ENCODE measurements at places on chromosomes 11 and 22.

DNA sequence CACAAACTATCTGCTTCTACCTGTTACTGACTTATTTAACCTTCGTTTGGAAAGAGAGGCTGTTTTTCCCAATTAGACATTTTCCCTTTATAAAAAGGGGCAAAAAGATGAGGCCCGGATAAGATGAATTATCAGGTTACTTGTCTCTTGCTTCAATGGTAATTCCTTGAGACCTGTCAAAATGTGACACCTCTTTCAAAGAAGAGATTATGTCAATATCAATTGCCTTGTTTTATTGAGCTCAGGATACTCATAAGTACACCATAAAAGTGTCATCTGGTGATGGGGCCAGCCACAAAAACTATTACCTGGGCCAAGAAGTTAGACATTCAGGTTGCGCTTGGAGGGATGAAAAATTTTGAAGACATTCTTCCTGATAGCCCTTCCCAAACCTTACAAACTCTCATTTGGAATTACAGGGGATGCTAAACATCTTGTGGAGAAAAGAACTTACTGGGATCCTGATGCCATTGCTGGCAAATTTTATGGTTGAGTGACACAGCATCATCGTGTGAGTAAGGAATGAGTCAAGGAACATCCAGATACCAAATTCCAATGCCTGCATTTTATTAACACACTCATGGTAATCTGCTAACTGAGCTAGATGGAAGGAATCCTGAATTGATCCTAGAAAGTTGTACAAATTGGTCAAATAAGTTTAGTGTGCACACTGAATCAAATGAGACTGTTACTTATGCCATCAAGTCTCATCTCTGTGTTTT, 1071.2 kb downstream of the LRRC4C start:
- DNase-seq, result no peak

- DNase-seq, result no peak
Observed at GRCh38 chr11:104328512-104328907, 164.6 kb upstream of the PDGFD start.

DNA sequence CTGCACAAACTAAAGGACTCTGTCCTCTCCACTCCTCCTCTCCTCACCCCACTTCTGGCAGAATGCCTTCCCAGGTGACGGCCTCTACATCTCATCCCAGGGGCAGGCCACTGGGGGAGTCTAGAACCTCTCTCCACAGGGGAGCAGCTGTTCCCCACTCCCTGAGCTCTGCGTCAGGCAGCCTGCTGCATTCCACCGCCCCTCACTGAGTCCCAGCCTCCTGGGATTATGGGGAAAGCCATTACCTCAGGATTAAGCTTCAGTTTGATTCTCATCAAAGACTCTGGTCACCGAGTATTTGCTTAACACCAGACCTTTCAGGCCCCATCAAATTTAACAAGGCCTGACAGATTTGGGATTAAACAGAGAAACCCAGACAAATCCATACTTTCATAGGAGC, 405.9 kb downstream of the NXPE2 start:
- no peak for DNase-seq

DNA sequence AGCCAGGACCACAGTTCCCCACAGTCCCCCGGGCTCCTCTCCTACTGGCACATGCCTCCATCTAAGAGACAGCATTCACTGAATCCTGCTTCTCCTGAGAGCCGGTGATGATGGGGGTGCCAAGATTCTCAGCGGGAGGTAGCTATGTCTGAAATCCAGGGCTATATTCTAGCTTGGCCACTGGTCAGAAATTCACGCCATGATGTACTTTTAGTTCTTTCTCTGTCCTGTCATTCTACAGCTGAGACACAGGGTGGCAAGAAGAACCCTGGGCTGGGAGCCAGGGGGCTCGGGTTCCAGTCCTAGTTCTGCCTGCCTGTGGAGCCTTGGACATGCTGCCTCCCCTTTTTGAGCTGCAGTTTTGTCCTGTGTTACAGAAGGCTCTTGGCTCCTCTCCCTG, 59.2 kb upstream of the PHOX2A start:
- no peak for DNase-seq

GRCh38 chr11:132343445-132344175, 973.2 kb downstream of the NTM start:
- no peak for DNase-seq

DNA sequence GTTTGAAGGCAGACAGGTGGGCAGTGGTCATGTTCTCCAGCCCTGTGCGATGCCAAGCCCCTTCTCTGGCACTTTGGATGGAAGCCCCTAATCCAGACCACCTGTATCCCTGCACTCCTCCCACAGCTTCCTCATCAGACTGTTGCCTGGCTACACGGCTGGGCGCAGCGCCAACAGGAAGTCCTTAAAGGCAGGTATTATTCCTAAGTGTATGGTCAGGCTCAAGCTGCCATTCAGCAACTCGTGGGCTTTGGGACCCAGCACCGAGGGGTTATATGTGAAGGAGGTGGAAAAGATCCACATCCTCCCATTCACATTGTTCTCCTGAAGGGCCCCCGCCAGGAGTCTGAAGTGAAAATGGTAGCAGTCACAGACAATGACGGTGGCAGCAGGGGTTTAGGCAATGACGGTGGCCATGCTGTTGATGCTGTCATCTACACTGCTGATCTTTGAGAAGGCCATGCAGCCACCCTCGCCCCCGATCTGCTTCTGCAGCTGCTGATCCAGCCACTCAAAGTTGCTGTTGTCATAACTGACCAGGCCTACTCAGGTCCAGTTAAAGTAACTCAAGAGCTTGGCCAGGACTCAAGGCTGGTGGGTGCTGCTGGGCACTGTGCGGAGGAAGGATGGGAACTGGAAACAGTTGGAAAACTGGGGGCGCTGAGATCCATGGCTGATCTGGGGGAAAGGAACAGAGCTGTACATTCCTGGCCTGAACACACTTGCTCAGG, 27.7 kb downstream of the OR6Q1 start:
- DNase-seq, result no peak

DNA sequence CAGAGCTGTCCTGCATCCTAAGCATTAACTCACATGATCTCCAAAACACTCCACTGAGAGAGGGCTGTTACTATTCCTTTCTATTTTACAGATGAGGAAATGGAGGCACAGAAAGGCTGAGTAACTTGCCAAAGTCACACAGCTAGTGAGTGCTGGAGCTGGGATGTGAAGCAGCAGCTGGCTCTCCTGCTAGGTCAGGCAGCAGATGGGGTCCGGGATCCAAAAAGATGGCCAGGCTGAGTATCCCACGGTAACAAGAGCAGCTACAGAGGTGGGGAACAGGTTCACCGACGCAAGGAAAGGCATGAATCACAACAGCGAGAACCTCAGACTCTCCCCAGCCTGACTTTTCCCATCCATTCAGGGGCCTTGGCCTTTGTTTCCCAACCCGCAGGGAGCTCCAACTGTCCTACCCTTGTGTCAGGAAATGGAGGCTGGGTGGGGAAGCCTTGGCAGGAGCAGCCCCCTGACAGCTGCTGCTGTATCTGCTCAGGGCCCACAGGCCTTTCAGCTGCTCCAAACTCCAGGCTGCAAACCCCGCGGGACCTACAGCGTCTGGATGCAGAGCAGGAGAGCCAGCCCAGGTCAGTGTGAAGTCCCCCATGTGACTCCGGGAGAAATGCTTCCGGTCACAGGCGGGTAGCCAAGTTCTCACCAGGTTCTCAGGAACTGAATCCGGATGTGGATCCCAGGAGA, 29.5 kb downstream of the DKK3 start:
- no peak for DNase-seq

- no peak for DNase-seq
Observed at GRCh38 chr11:76763573-76764346, 19.4 kb upstream of the TSKU start.

DNA sequence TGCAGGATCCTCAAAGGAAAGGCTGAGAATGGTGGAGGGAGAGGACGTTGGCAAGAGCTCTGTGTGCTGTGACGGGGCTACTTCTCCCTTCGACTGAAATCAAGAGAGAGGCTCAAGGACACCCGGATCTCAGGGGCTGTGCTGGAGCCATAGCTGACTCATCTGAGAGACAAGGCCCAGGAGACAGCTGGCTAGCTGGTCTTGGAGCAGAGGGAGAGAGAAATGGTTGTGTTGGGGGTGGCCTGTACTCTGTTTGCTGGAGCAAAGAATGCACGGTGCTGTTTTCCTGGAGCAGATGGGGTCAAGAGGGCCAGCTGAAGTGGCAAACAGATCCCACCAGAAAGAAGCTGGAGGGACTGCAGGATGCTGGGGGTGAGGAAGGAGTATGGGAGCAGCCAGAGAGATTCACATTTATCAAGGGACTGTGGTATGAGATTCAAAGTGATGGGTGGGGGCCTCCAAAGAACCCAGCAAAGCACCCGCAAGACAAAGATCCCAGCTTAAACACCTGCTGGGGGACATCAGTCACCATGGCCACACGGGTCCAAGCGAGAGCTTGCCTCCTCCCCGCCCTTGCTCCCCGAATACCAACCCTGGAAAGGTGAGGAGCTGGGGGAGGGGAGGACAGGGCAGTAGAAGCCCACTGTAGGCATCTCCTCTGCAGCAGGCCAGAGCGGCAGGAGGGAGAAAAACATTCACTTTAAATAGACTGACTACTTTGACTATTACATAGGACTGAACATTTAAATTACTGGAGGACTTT, 40.8 kb downstream of the MAP6 start:
- no peak for DNase-seq

DNA sequence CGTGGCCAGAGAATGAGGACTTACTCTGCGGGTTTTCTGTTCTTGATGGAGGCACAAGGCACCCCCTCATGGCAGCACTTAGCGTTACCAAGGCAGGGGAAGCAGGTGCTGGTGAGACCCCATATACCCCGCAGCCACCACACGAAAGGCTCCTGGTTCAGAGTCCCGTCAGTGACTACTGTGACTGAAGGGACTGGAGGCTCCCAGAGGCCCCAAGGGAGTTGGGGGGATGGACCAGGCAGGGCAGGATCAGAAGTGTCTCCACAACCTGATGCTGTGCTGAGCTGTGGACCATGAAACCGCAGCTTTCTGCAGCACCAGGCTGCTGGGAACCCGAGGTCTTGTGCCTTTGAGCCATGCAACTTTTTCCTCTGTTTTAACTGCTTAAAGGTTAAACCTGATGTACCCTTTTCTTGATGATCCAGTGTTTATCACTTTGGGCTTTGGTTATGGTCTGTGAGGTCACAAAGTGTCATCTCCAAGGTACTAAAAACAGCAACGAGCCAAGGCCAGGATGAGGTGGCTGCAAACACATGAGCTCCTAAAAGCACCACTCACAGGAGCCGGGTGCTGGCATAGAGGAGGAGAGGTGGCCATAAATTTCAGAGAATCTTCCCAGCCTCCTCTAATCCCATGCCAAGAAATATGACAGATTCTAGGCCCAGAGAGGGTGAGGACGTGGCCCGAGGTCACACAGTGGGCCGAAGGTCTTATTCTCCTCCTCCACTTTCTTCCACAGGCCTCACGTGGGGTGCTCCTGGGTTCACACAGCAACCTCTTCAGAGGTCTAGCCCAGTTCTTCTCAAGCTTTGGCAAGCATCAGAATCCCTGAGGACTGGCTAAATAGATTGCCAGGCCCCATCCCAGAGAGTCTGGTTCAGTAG, 4.2 kb upstream of the LRRC32 start:
- no peak for DNase-seq

GRCh38 chr11:109799604-109800003, 293.6 kb upstream of the ZC3H12C start:
- DNase-seq, result no peak

GRCh38 chr11:23502389-23502788, 642.1 kb upstream of the CCDC179 start:
- no peak for DNase-seq

- DNase-seq, result no peak
Observed at GRCh38 chr11:45104790-45105084, 41.7 kb upstream of the PRDM11 start.

GRCh38 chr22:17785185-17786184, 11.2 kb upstream of the BID start:
- DNase-seq, result peak; percentile 75

DNA sequence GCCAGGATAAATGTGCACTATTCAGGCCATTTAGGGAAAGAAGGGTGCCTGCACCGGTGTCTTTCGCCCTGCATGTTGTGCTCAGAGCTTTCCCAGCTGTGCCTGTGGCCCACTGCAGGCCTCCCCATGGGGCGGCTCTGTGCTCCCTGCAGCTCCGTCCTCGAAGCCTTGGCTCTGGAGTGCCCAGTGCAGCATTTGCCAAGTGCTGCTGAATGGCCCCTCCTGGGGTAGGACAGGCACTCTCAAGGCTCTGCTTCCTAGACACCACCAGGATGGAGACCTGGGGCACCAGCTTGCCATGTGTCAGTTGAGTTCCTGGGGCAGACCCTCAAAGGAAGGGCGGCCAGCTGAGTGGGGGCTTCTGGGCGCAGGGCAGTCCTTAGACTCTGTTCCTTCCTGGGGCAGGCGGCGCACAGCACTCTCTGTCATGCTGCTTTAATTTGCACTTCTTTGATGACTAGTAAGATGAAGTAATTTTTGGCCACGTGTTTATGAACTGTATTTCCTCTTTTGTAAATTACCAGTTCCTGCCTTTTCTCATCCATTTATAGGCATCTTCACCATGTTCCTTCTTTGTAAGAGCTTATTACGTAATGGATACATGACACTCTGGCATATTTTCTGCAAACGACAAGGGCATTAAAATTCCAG, 32.1 kb upstream of the GNB1L start:
- DNase-seq, result peak; percentile 59

GRCh38 chr11:57978686-57979531, 44.8 kb upstream of the OR9Q1 start:
- DNase-seq, result no peak

- no peak for DNase-seq
Observed at GRCh38 chr11:2573240-2574042, 126.4 kb downstream of the KCNQ1OT1 start.

- no peak for DNase-seq
Observed at GRCh38 chr11:73333640-73334383, 25.7 kb downstream of the ARHGEF17 start.

DNA sequence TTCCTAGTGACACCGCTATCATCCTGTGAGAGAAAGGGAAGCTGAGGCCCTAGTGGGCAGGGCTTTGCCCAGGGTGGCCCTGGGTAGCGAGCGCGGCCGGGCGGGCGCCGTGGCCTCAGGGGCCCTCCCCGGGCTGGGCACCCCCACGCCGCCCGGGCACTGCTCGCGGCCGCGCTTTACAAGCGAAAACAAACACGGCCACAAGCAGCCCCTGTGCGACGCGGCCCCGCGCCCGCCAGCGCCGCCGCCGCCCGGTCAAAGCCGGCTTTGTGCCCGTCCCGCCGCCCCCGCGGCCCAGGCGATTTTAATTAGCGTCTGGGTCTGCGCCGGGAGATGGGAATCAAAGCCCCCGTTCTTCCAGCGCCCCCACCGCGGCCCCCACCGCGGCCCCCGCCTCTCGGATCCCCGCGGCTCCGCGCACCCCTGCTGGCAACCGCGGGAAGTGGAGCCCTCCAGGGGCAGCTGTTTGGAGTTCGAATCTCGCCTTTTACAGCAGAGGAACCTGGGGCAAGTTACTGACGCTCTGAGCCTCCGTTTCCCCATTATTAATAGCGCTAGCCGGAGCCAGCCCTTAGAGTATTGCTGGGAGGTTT, 47.9 kb downstream of the CHRDL2 start:
- no peak for DNase-seq

DNA sequence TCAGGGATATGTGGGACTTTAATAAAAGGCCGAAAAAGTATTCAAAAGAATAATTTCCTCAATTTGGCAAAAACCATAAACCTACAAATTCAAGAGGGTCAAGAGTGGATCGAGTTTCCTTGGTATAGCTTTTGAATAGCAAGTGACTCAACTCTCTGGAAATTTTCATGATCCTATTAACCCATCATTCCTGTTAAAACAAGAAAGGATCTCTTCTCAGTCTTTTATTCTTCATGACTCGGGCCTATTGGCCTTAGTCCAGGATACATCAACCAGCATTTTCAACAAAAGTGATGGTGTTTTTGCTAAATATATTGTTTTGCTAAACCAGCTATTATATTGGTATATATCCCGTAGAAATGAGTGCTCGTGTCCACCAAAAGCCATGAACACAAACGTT, 110.3 kb downstream of the ATXN10 start:
- no peak for DNase-seq
